ENCODE measurements at places on chromosomes 11 and 22.

- DNase-seq: no peak
These were observed at the start of gene KCNJ1 for GRCh38 chr11:128867277-128867676. TSS of gene KCNJ1 (minus strand) at chr11:128867296. CDS start at chr11:128840243, 27,053 bp downstream.

- DNase-seq: no peak
These were observed 12.2 kb upstream of the SLC37A4 start for GRCh38 chr11:119042927-119043326.

GRCh38 chr11:116613206-116613875 is 159.4 kb downstream of the BUD13 start:
- DNase-seq: no peak

DNA sequence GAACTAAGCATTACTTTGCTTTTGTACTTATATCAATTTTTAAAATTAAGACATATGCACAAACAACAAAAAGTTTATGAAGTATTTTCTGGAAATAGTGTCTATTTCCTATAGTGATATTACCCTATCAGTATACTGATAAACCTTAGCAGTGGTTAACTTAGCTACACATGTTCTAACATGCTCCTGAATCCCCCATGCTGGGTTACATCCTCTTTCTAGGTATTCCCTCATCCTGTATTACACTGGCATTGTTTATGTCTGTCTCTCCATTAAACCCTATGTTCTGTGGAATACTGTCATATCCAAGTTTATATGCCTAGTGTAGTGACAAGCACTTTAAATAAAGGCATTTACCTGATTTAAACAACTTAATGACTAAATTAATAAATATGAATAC is 1.8 kb upstream of the FAR1 start:
- DNase-seq: no peak

DNA sequence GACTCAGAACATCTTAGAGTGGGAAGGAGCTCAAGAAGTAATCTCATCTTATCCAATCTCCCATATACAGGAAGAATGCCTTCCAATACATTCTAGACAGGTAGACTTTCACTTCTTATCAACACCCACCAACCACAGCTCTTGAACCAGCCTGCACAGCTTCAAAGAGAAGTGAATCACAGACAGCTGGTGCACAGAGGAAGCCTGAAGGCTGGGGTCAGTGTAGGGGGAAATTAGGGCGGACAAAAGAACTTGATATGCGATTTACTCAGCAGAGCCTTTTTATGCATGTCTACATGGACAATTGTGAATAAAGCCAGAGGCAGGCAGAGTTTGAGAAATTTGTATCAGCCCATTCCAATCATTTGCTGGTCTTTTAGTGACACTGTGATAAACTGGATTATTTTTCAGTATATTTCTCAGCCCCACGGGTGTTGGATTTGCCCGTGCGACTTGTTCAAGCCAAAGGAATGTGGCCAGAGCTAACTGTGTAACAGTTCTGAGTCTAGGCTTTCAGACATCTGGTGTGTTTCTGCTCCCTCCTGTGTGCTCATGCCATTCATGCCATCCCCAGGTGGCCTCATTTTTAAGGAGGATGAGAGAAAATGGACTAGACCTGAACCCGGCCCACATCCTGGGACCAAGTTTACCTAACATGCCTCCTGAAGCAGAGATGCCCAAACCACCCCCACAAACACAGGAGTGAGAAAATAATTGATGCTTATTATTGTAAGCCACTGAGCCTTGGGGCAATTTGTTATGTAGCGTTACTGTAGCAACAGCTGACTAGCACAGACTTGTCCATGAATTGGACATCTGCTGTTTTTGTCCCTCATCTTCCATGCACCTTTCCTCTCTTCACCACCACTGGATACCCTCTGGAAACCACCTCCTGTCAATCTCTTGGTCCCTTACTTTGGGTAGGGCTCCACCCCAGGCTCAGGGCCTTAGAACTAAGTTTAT is 137.5 kb upstream of the HSD17B12 start:
- no peak for DNase-seq

DNA sequence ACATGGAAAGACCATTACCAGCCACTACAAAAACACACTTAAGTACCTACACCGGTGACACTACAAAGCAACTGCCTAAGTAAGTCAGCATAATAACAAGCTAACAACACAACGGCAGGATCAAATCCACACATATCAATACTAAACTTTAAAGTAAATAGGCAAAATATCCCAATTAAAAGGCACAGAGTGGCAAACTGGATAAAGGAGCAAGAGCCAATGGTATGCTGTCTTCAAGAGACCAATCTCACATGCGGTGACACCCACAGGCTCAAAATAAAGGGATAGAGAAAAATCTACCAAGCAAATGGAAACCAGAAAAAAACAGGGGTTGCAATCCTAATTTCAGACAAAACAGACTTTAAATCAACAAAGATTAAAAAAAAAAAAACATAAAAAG is 261.5 kb upstream of the TENM4 start:
- DNase-seq: no peak
